HFFc6 (cell line): ENCODE measurements at places on chromosomes 7 and 10.

- no peaks in the 10 kb centered on the region for H3K36me3 ChIP-seq
- no peak overlapping the region for H3K4me3 ChIP-seq
- no peak for DNase-seq
- no peaks in the 10 kb centered on the region for H3K4me1 ChIP-seq
These were observed 84.6 kb downstream of the PDGFA start for GRCh38 chr7:434891-435629.

GRCh38 chr7:140623980-140624379, 16.6 kb downstream of the DENND2A start:
- no peak overlapping the region for H3K4me3 ChIP-seq
- peaks cover 43% of the 10 kb centered on the region for H3K4me1 ChIP-seq
- no peak overlapping the region for H3K27ac ChIP-seq
- peaks cover 3% of the 10 kb centered on the region for H3K27me3 ChIP-seq

GRCh38 chr7:118311121-118311836, 86.8 kb downstream of the ANKRD7 start:
- H3K4me3 ChIP-seq: no peak overlapping the region
- H3K36me3 ChIP-seq: peaks cover 16% of the 10 kb centered on the region
- no peak for DNase-seq
- H3K27me3 ChIP-seq: peaks cover 3% of the 10 kb centered on the region; the same call in 1 of the 2 replicates
- no peaks in the 10 kb centered on the region for H3K4me1 ChIP-seq

DNA sequence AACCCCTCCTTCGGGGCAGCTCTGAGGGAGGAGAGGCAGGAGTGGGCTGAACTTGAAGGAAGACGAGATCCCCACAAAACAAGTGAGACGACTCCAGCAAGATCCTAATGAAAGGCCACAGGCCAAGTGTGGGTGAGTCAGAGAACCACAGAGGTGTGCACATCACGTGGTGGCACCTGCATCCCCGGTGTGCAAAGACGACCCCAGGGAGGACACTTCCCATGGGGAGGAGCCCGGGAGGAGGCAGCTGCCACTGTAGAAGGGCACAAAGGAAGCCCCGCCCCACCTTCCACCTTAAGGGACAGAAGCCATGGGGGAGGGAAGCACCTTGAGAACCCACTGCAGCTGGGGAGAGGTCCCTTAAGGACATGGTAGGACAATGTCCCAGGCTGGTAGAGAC, 45.7 kb downstream of the ESYT2 start:
- no peak for DNase-seq
- peaks cover 7% of the 10 kb centered on the region for H3K36me3 ChIP-seq
- no peak overlapping the region for H3K4me3 ChIP-seq
- no peak overlapping the region for H3K27ac ChIP-seq
- peaks cover 11% of the 10 kb centered on the region for H3K4me1 ChIP-seq
- no peaks in the 10 kb centered on the region; the same call in 1 of the 2 replicates for H3K27me3 ChIP-seq

DNA sequence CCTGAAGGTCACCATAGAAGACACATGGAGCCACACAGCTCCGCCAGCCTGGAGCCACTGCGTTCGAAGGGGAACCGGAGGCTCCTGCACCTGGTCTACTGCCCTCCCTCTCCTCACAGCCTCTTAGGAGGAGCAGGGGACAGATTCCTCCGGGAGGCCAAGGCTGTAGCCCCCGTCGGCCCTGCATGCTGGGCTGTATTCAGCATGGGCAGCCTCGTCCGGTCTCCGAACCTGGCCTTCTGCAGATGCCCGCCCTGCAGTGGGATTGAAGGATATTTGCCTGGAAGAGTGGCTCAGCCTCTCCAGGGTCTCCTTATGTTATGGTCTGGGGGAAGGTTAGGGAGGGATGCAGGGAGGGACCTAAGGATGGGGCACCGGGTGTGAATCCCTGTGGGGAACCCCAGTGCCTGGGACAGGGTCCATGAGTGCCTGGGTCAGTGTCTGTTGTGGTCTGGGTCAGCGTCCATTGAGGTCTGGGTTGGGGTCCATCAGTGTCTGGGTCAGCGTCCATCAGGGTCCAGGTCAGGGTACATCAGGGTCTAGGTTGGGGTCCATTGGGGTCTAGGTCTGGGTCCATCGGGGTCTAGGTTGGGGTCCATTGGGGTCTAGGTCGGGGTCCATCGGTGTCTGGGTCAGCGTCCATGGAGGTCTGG, 13.0 kb upstream of the SCART1 start:
- H3K4me3 ChIP-seq: no peak overlapping the region
- H3K27me3 ChIP-seq: peaks cover 9% of the 10 kb centered on the region
- no peak for DNase-seq
- H3K36me3 ChIP-seq: peaks cover 13% of the 10 kb centered on the region

GRCh38 chr10:122286867-122287266, 15.8 kb downstream of the BTBD16 start:
- H3K4me1 ChIP-seq: peaks cover 32% of the 10 kb centered on the region
- no peak overlapping the region for H3K4me3 ChIP-seq
- H3K27ac ChIP-seq: no peak overlapping the region; the same call in 1 of the 2 replicates
- H3K27me3 ChIP-seq: peaks cover 15% of the 10 kb centered on the region
- peak; percentile 39 for DNase-seq
- H3K36me3 ChIP-seq: no peaks in the 10 kb centered on the region

DNA sequence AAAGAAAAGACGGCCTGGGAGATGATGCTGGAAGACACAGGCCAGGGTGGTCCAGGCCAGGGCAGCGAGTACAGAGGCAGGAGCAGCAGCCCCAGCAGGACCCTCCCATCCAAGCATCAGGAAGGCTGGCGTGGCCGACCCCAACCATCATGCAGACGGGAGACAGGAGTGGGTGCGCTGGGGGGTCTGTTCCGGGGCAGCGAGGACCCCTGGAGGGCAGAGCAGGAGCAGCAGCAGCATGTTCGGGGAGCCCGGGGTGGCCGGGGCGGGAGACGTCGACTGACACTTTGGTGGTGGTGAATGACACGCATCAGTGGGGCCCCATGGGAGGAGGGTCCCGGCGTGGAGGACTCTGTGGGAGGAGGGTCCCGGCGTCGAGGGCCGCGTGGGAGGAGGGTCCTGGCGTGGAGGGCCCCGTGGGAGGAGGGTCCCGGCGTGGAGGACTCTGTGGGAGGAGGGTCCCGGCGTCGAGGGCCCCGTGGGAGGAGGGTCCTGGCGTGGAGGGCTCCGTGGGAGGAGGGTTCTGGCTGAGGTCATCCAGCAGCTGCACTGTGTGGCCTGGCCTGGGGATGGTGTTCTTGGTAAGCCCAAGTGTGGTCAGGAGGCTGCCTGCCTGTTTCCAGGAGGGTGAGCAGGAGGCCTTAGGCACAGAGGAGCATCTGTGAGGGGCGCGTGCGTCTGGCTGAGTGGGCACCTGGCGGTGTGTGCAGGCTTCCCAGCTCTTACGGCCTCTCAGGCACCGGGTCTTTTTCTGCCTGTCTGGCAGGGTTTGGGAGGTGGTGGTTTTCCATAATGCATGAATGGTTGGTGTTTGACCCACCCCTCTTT, 38.9 kb downstream of the FAM20C start:
- H3K27ac ChIP-seq: no peak overlapping the region; the same call in 1 of the 2 replicates
- no peak for DNase-seq
- peaks cover 3% of the 10 kb centered on the region for H3K27me3 ChIP-seq
- no peaks in the 10 kb centered on the region for H3K36me3 ChIP-seq

GRCh38 chr10:118488710-118489497, 106.5 kb downstream of the PRLHR start:
- peaks cover 6% of the 10 kb centered on the region for H3K27me3 ChIP-seq
- H3K4me1 ChIP-seq: no peaks in the 10 kb centered on the region; the same call in 1 of the 2 replicates
- DNase-seq: no peak
- no peak overlapping the region for H3K4me3 ChIP-seq

- no peak for DNase-seq
- H3K27ac ChIP-seq: peak overlapping the region; percentile 49
- no peaks in the 10 kb centered on the region for H3K36me3 ChIP-seq
- no peaks in the 10 kb centered on the region; the same call in 1 of the 2 replicates for H3K27me3 ChIP-seq
- peaks cover 62% of the 10 kb centered on the region for H3K4me1 ChIP-seq
These were observed 726 bp downstream of the MCU start for GRCh38 chr10:72692744-72692993.

GRCh38 chr10:23310404-23310803, 34.2 kb downstream of the C10orf67 start:
- no peaks in the 10 kb centered on the region for H3K36me3 ChIP-seq
- no peak for DNase-seq
- no peak overlapping the region for H3K4me3 ChIP-seq

DNA sequence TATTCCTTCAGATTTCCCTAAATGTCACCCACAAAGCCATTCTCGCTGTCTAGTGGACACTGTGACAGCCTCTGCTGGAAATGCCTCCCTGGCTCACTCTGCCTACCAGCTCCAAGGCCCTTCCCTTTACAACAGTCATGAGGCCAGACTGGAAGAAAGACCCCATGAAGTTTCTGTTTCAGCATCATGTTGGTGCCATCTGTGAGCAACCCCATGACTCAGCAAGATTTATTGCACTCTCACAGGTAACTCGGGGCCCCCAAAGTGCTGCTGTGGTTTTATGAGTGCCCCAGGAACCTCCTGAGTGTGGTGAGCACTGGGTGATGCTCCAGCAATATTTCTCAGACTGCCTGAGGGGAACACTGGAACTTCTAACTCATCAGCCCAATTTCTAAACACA, 218.6 kb downstream of the ZNF33B start:
- no peak overlapping the region for H3K4me3 ChIP-seq
- H3K36me3 ChIP-seq: no peaks in the 10 kb centered on the region
- no peaks in the 10 kb centered on the region; the same call in 1 of the 2 replicates for H3K4me1 ChIP-seq

DNA sequence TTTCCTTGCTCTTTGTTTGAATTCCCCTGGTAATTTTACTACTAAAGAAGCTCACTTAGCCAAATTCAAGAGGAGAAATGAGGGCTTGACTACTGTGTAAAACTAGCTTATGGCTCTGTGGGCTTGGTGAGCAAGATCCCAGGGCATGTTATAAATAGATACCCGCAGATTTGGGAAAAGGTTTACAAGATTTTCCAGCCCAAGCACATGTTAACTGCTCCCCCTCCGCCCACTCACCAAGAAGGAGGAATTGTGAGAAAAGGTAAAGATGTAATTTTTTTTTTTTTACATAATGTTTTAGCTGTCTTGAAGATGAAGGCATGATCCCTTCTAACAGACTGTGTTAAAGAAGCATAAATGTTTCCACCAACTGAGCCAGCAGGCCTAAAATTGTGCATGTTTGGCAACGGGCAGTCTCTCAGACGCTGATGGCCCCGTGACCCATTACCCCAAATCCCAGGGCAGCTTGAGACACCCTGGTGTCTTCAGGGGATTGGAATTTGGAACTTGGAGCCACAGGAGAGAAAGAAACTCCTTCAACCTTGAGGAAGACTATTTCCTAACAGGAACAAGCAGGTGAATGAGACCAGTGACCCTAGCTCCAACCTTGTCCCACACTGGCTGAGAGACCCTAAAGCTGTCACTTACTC, 429.8 kb upstream of the CELF2 start:
- no peak for DNase-seq
- no peak overlapping the region for H3K4me3 ChIP-seq
- peaks cover 1% of the 10 kb centered on the region; the same call in 1 of the 2 replicates for H3K27me3 ChIP-seq
- H3K36me3 ChIP-seq: no peaks in the 10 kb centered on the region

GRCh38 chr7:144403649-144404061, at the start of gene NOBOX:
Gene NOBOX, minus strand, starts transcription at chr7:144403693.
- peaks cover 10% of the 10 kb centered on the region for H3K4me1 ChIP-seq
- H3K36me3 ChIP-seq: no peaks in the 10 kb centered on the region
- H3K4me3 ChIP-seq: no peak within 1 kb of the TSS
- H3K27ac ChIP-seq: no peak within 1 kb of the TSS
- peaks cover 2% of the 10 kb centered on the region for H3K27me3 ChIP-seq

DNA sequence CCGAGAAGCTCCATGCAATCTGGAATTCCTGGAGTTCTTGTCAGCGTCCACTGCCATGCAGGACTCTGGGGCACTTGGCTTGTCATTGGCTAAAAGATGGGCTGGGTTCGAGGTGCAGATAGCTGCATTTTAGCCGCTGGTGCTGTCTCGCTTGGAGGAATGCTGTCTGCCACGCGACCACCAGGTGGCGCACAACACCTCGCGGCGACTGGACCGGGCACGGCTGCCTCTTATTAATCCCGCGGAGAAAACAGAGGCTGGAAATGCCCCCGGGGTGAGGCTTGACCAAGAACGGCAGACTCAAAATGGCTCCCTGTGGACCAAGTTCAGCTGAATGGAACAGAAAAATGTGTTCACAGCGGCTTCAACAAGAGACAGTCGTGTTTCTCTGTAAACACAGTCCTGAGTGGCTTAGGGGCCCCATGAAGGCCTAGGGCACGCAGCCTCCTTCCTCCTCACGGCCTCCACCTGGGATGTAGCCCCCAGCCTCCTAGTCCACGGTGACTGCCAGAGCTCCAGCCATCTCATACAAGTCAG, 46.2 kb downstream of the AOC1 start:
- H3K27me3 ChIP-seq: peaks cover 30% of the 10 kb centered on the region
- H3K4me1 ChIP-seq: peaks cover 1% of the 10 kb centered on the region
- H3K27ac ChIP-seq: no peak overlapping the region
- H3K4me3 ChIP-seq: no peak overlapping the region
- peak; percentile 40 for DNase-seq

GRCh38 chr10:100119726-100120125, 38.1 kb upstream of the CPN1 start:
- DNase-seq: no peak
- H3K4me3 ChIP-seq: no peak overlapping the region
- H3K27ac ChIP-seq: no peak overlapping the region
- H3K36me3 ChIP-seq: 0 out of 2 replicates have a peak, but pooled peaks cover under 1% of the 10 kb centered on the region
- no peaks in the 10 kb centered on the region; the same call in 1 of the 2 replicates for H3K4me1 ChIP-seq
- H3K27me3 ChIP-seq: peaks cover 34% of the 10 kb centered on the region

- H3K4me3 ChIP-seq: no peak overlapping the region
- H3K27ac ChIP-seq: no peak overlapping the region
- no peaks in the 10 kb centered on the region for H3K4me1 ChIP-seq
- no peak for DNase-seq
- H3K36me3 ChIP-seq: no peaks in the 10 kb centered on the region
- H3K27me3 ChIP-seq: no peaks in the 10 kb centered on the region
These were observed 517.5 kb upstream of the GALNT17 start for GRCh38 chr7:70614237-70615045.

DNA sequence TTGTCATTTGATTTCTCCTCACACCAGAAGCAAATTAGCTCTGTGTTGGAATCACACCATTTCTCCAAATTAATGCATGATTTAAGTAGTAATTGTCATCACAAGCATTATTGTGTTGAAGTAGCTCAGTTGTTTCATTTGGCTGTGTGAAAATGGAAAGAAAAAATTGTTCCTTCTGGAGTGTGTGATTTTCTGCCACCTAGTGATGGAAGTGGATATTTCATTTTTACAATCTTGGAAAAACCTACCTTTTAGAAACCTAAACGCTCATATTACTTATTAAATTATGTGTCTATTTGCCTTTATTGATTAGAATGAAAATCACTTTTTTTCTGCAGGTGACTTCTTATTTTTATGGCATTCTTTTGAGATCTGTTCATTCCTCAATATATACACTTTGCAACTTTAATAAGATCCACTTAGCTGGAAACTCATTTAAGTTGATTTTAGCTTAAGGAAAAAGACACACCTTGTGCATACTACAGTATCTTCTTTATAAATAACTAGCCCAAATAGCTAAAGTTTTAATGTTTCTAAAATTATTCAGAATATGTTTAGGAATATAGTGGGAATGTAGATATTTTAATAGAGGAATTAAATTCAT, 50.0 kb downstream of the SRI start:
- H3K4me1 ChIP-seq: no peaks in the 10 kb centered on the region
- H3K36me3 ChIP-seq: no peaks in the 10 kb centered on the region
- DNase-seq: peak; percentile 2
- peaks cover 4% of the 10 kb centered on the region for H3K27me3 ChIP-seq
